ENCODE measurements at places on chromosomes 11 and 22. TPM values are rescaled to one million over a fixed set of nuclear protein-coding genes. Genes with fewer than 3 reads are reported as not detected.

- no peaks in the 10 kb centered on the region for H3K36me3 ChIP-seq
- no peak overlapping the region for H3K4me3 ChIP-seq
- H3K27ac ChIP-seq = no peak overlapping the region
- no peak for DNase-seq
- no peaks in the 10 kb centered on the region for H3K27me3 ChIP-seq
These were observed 482.0 kb downstream of the KCNA4 start for GRCh38 chr11:29534836-29535235.

Gene TEX54
- total RNA-seq = not detected

DNA sequence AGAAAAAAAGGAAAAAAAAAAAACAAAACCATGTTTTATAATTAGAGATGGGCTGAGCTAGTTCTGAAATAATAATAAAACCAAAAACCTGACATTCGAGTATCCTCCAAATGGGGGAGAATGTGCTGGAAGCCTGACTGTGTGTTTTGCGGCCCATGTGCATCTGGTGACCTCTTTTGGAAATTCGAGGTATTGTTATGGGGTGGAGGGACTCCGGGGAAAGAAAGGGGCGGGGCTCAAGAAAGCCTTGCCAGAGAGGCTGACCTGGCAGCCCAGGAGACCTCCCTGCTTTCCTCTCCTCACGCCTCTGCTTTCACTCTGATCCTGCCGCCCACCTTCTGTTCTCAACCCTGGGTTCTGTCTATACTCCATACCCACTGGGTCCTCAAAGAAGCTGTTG, 72.9 kb downstream of the CTTN start:
- no peak overlapping the region for H3K27ac ChIP-seq
- H3K36me3 ChIP-seq = no peaks in the 10 kb centered on the region
- H3K27me3 ChIP-seq = no peaks in the 10 kb centered on the region
- H3K4me3 ChIP-seq = no peak overlapping the region
- peaks cover 4% of the 10 kb centered on the region for H3K4me1 ChIP-seq

DNA sequence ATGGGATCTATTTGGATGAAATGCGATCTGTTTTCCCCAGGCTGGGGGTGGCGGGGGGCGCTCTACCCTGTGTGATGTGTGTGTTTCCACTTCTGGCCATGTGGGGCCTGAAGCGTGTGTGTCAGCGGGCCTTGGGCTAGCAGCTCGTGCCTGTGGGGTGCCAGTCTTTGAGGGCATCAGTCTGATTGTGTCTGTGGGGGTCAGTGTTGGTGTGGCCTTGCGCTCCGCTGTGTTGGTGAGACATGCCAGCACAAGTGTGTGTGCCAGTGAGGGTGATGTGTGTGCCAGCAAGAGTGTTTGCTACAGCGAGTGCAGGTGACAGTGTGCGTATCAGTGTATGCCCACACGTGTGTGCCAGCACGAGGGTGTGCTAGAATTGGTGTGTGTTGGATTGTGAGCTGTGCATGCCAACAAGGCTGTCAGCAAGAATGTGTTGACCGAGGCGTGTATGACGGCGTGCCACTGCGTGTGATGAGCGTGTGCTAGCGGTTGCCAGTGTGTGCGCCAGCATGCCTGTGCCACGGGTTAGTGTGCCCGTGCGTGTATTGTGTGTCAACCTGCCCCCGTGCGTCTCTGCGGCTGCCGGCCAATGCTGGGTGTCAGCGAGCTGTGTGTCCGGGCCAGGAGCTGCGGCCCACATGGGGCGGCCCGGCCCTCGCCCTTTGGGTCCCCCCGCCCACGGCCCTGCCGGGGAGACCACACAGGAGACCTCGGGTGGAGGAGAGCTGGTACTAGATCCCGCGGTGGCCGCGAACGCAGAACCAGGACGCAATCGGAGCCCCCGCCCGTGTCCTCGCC, 519 bp downstream of the ARRB1 start:
- peak; percentile 42 for DNase-seq
- no peaks in the 10 kb centered on the region for H3K36me3 ChIP-seq
- H3K4me1 ChIP-seq = peaks cover 48% of the 10 kb centered on the region
- peak overlapping the region; percentile 66 for H3K27ac ChIP-seq
- H3K4me3 ChIP-seq = peak overlapping the region; percentile 63

Gene INS
- not detected for total RNA-seq

GRCh38 chr11:103491777-103492176, 382.6 kb downstream of the DYNC2H1 start:
- no peaks in the 10 kb centered on the region for H3K27me3 ChIP-seq
- no peaks in the 10 kb centered on the region for H3K36me3 ChIP-seq
- H3K4me3 ChIP-seq = no peak overlapping the region
- no peak for DNase-seq

- no peaks in the 10 kb centered on the region for H3K27me3 ChIP-seq
- H3K36me3 ChIP-seq = peaks cover 42% of the 10 kb centered on the region
- no peak overlapping the region for H3K27ac ChIP-seq
- no peak overlapping the region for H3K4me3 ChIP-seq
- H3K4me1 ChIP-seq = no peaks in the 10 kb centered on the region
These were observed 40.6 kb downstream of the MUC6 start for GRCh38 chr11:995752-996420.

Gene IGF2
- 13.4 TPM for total RNA-seq

DNA sequence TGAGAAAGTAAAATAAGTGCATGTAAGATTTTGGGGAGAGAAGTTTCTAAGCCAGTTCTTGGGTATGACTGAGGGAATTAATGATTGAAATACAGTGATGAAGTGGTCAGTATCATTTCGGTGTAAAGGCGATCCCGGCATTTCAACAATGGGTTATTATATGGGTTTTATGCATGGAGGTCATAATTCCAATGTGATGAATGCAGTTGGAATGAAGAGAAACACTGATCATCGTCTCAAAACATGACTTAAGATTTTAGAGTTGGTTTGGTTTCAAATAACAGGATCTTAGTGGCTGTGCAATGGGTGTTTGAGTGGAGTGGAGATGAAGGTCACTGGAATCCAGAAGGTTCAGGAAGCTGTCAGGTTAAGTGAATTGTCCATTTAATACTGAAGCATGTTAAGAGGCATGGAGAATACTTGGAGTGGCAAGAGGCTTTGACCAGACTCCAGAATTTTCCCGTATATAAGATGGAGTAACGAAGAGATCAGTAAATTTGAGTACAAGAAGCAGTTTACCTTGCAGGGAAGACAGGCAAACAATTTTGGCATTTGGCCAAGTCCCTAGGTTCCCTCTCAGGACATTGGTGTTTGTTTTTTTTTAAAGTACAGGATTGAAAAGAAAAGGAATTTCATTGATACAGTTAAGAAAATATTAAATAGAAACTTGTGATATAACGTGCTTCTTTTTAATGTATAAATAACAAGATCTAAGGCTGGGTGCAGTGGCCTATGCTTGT, 96.4 kb upstream of the BIRC3 start:
- DNase-seq = no peak
- H3K36me3 ChIP-seq = no peaks in the 10 kb centered on the region
- no peak overlapping the region for H3K4me3 ChIP-seq
- no peaks in the 10 kb centered on the region for H3K4me1 ChIP-seq
- no peaks in the 10 kb centered on the region for H3K27me3 ChIP-seq

Data from thyroid gland (tissue), 4 donors.